Esophagus squamous epithelium (tissue), 5 donors: ENCODE measurements at places on chromosomes 11 and 22.

- DNase-seq, result no peak
Measured at GRCh38 chr22:31585161-31585859, 76.7 kb downstream of the PISD start.

- DNase-seq, result no peak
Measured at GRCh38 chr11:115607621-115608221, 103.5 kb upstream of the CADM1 start.

DNA sequence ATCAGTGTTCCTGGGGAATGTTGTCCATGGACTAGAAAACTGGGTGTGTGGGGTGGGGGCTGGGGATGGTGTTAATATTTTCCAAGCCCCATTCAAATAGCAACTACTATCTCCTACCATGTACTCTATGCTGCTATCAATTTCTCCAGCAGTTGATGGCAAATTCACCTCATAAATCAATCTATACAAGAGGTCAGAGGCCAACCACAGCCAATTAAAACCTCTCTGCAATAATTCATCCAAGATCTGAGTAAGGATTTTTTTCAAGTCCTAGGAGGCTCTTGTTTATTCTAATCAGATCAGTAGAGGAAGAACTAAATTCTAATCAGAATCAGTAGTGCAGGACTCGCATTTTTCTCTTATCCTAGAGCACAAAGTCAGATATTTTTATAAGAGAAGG is 73.4 kb upstream of the WT1 start:
- DNase-seq, result no peak

- DNase-seq, result no peak
Measured at GRCh38 chr11:70532731-70533130, 134.4 kb downstream of the CTTN start.

GRCh38 chr11:110621826-110622225 is 90.4 kb downstream of the ARHGAP20 start:
- DNase-seq, result no peak

DNA sequence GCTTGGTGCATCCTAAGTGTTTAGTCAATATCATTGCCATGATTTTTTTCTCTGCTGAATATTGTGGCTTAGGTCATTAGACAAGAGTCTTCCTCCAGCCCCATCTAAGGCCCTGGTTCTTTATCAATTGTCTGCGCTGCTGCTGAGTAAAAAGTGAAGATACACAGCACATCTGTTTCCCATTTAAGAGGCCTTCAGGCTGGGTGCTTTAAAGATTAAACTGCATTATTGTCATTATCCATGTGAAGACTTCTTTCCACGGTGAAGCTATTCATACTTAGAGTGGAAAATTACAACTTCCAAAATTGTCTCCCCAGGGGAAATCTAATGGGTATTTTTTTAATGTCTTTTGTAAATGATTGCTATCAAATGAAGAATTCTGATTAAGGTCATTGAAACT is 719.8 kb upstream of the LRRC4C start:
- no peak for DNase-seq

GRCh38 chr11:1773994-1774550 is 10.3 kb upstream of the CTSD start:
- no peak for DNase-seq

DNA sequence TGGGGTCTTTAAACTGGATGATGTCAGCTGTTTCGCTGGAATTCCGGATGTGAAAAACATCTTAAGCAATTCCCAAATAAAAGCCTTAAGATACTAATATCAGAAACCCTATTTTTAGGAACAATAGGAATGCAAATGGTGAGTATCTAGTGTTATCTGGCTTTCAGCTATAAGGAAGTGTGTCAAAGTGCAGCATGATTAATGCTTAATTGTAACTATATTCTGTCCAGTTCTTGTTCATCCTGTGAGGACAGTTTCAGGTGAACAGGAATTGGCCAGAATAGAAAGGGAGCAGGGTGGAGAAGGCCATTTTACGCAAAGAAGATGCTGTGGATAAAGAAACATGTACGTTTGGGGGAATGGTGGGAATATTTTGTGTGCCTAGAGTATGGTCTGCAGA is 108.2 kb downstream of the RASSF10 start:
- DNase-seq, result no peak

- no peak for DNase-seq
Measured at GRCh38 chr11:73381589-73381988, 5.4 kb downstream of the RELT start.

DNA sequence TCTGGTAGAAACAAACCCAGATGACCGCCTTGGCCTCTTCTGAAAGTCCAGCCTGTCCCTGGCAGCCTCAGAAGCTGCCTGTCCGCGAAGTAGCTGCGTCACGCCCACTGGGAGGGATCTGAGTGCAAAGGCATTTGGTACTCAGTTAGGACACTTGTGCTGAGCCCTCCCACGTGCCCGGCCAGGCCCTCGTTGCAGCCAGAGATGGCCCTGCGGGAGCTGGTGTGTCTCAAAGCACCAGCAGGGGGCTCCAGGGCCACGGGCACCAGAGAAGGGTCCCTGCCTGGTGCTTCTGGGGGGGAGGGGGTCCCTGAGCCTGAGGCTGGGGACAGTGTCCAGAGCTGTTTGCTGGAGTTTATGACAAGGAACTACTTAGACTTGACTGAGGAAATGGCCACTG is 5.8 kb downstream of the SELENOO start:
- no peak for DNase-seq

DNA sequence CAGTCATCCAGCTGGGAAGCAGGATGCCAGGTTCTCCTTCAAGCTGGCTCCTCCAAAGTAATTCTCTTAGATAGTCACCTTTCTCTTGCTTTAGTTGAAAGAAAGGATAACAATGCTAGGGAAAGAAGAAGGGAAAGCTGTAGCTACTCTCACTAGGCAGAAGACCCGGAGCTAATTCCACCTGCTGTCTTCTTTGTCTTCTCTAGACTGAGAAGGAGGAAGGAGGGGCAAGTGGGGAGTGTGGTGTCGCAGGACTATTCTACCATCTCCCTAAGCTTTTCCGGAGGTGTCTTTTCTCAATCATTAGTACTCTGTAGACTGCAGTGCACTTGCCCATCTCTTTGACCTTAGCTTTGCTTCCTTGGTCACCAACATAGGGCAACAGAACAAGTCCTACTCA is 162.8 kb downstream of the NCAM1 start:
- DNase-seq, result no peak

DNA sequence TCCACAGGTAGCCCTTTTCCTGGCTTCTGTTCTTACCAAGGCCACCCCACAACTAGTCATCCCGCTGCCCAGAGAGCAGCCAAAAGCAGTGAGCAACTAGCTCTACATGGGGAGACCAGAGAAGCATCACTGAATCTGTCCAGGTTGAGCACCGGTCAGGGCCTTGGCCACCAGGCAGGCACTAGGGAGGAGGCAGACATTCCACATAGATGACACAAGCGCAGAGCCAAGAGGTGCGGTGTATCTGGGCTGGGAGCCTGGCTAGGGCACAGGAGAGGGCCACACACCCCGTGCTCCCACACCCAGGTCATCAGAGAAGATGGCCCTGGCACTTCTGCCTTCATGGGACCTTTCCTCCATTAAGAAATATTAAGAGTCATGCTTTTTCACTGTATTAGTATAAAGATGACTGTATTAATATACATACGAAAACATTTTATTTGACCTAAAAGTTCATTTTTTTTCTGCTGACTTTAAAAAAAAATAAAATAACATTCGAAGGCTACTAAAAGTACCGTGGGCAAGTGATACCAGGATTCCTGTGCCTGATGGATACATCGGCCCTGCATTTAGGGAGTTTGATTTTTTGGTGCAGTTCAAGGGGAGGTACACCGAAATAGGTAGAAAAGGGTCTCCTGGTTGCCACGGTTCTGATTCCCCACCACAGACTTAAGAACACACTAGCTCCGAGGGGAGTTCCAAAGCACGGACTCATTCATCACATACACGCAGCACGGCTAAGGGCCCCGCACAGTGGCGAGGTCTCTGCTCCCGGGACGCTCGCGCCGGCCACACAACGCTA is 1.2 kb downstream of the DGCR2 start:
- DNase-seq, result no peak

DNA sequence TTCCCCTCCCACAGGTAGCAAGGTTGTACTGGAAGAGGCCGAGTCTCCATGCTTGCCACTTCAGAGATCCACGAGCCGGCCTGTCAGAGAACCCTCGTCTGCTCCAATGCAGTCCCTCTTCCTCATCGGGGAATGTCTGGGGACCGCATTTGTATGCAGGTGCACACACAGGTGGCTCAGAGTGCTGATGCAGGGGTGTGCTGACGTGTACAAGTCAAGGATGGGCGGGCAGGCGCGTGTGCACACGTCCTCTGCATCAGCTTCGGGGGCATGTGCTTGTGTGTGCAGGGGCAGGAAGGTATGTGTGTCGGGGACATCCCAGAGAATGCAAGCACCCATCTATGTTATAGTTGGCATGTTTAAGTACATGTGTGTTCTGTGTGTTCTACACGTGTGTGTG is 49.4 kb downstream of the ELFN2 start:
- no peak for DNase-seq

DNA sequence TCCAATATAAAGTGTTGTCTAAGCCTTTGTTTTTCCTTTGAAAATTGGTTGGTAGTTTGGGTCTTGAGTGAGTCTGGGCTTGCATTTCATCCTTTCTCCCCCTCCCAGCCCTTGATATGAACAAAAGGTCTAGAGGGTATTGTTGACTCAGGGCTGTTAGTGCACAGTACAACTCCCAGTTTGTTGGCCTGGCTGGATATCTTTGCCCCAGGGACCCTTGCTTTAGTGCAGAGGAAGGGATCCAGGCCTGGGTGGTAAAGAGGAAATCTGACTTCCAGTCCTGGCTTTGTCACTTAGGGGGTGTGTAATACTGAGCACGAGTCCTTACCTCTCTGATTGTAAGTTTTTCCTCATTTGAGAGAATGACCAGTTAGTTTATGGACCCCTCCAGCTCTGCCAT is 330.4 kb downstream of the TMEM135 start:
- DNase-seq, result no peak

GRCh38 chr11:62573006-62573591 is 592 bp downstream of the EEF1G start:
- DNase-seq, result no peak

GRCh38 chr22:24474221-24474620 is 20.9 kb upstream of the UPB1 start:
- no peak for DNase-seq

GRCh38 chr11:48017105-48017830 is 36.9 kb downstream of the PTPRJ start:
- no peak for DNase-seq

DNA sequence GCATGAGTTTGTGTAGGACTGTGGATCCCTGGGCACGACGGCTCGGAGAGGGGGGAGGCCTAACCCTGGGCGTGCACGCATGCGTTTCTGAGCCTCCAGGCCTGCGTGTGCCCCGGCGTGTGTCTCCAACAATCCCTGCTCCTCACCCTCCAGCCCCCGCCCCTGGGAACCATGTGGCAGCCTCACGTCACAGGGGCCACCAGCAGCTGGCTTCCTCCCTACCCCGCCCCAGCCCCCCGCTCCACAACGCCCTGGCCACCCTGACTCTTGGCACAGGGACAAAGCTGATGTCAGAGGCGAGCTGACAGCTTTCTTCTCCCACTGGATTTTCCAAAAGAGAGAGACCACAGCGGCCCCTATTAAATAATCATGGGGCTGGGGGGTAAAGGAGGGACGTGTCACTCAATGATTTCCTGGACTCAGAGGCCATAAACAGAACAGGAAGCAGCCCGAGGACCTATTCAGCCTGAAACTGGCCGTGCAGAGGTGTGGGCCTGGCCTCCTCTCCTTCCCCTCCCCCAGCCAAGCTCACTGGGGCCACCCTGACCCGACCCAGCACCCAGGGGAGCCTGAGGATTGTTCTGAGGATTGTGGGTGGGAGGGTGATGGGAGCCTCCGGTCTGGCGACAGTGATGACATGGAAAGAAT is 6.8 kb upstream of the LIF start:
- DNase-seq, result no peak

DNA sequence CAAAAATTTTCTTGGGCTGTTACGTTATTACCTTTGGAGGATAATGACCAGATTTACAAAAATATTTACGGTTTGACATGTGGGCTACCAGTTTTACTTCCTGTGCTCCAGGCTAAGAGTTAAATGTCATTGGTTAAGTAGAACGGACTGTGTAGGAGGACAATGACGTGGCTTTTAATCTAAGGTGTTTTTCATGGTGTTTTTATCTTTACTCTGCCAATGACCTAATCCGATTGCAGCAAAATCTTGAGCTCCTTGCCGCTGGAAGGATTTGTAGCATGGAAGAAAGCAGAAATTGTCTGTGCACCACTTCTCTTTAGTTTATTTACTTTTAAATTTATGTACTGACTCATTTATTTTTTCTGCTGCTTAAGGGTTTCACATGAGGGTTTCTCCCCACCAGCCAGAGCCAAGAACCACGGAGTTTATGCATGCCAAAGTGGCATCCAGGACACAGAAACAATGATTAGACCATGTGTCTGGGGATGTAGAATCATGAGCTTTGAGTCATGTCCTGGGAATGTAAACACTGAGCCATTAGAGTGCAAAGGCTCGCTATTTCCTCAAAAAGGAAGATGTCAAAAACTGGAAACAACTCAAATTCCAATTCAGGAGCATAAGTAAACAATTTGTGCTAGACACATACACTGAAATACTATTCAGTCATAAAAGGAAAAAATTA is 1.9 kb upstream of the CARD16 start:
- no peak for DNase-seq

DNA sequence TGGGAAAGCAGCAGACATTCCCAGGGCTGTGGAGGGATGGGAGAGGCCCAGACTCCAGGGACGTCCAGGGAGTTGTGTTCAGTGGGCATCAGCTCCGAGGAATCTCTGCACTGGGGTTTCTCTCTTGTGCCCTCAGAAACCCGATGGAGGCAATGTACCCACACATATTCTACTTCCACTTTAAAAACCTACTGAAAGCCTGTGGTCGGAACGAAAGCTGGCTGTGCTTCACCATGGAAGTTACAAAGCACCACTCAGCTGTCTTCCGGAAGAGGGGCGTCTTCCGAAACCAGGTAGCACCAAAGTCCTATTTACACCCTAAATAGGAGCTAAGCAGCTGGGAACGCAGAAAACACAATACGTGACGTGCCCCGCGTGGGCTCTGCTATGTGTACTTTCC is 8.3 kb downstream of the APOBEC3D start:
- DNase-seq, result no peak

- DNase-seq, result no peak
Measured at GRCh38 chr22:42799461-42800405, 57.3 kb downstream of the ARFGAP3 start.

DNA sequence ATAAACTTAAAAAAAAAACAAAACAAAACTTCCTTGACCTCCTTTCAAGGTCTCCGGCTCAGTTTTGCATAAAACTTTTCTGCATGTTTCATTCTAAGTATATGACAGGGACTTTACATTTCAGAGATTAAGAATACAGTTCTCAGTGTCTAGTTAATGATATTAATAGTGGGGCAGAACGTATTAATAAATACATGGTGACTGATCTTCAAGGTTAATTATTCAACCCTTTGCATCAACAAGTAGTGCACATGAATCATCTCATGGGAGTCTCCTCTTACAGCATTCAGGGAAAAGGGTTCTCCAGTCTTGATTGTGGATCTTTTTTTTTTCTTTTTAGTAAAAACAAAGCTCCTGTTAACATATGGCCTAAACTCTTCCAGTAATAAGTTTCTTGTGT is 146.8 kb downstream of the KIRREL3 start:
- no peak for DNase-seq

GRCh38 chr22:32532820-32533128 is 58.2 kb downstream of the FBXO7 start:
- no peak for DNase-seq

- DNase-seq, result no peak
Measured at GRCh38 chr11:15591112-15591537, 476.4 kb downstream of the INSC start.

GRCh38 chr11:134275534-134276395 is at the start of gene GLB1L3:
Gene GLB1L3 (plus strand): TSS chr11:134276379. CDS start chr11:134276741, 362 bp downstream.
- no peak for DNase-seq

- DNase-seq, result no peak
Measured at GRCh38 chr11:121582296-121582695, 129.5 kb upstream of the SORL1-AS1 start.

GRCh38 chr22:21632237-21632895 is at the start of gene CCDC116:
Gene CCDC116 (plus strand): TSS chr22:21632760. CDS start chr22:21633182, 422 bp downstream.
- DNase-seq, result no peak
